ENCODE measurements at places on chromosomes 11 and 22. TPM values are rescaled to one million over a fixed set of nuclear protein-coding genes. Genes with fewer than 3 reads are reported as not detected.

The ACTN3 gene
- 0.27 TPM for total RNA-seq

The BCO2 gene
- 0.75 TPM for total RNA-seq

The UBQLN3 gene
- total RNA-seq = not detected

The CENPM gene
- 65.2 TPM for total RNA-seq

The FGF4 gene
- not detected for total RNA-seq

The RTL10 gene
- total RNA-seq = 15.6 TPM

The DEUP1 gene
- total RNA-seq = not detected

The INS gene
- total RNA-seq = not detected

The SMPD1 gene
- total RNA-seq = 14.1 TPM

The MS4A6A gene
- total RNA-seq = not detected

The RBM4 gene
- total RNA-seq = 122 TPM

The ZNF408 gene
- total RNA-seq = 8.8 TPM

The SNX32 gene
- total RNA-seq = 2.9 TPM

The DGAT2 gene
- 1.5 TPM for total RNA-seq

The NDUFV1 gene
- 287 TPM for total RNA-seq

The SYCE3 gene
- total RNA-seq = 3.8 TPM

The NXPE2 gene
- not detected for total RNA-seq

The CRYBB3 gene
- total RNA-seq = 0.34 TPM

The C1QTNF5 gene
- not detected for total RNA-seq

The NXPE1 gene
- not detected for total RNA-seq
